ENCODE measurements at places on chromosomes 11 and 22.

- no peak for DNase-seq
Measured at GRCh38 chr22:37740455-37741311, 43.8 kb downstream of the TRIOBP start.

DNA sequence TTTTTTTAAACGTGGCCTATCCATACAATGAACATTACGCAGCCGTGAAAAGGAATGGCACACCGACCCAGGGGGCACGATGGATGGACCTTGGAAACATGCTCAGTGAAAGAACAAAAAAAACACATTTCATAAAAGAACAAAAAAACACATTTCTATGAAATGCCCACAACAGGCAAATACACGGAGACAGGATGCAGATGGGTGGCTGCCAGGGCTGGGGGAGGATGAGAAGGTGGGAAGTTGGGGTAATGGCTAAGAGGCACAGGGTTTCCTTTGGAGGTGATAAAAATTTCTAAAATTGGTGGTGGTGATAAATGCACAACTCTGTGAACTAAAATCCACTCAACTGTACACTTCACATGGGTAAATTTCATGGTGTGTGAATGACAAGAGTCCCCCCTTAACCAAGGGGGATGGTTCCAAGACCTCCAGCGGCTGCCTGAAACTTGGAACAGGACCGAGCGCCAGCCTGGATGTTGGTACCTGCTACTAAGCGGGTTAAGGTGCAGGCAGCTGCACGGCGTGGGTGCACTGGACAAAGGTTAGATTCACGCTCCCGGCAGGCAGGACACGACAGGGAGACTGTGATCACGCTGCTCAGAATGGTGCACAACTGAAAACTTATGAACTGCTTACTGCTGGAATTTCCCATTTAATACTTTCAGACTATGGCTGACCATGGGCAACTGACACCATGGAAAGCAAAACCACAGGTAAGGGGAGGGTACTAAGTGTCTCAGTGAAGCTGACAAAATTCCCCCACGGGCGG, 16.5 kb downstream of the BRD1 start:
- no peak for DNase-seq

- no peak for DNase-seq
Measured at GRCh38 chr11:44972746-44973435, 22.2 kb upstream of the TP53I11 start.

GRCh38 chr11:1290052-1291040, 19.1 kb downstream of the TOLLIP start:
- no peak for DNase-seq

DNA sequence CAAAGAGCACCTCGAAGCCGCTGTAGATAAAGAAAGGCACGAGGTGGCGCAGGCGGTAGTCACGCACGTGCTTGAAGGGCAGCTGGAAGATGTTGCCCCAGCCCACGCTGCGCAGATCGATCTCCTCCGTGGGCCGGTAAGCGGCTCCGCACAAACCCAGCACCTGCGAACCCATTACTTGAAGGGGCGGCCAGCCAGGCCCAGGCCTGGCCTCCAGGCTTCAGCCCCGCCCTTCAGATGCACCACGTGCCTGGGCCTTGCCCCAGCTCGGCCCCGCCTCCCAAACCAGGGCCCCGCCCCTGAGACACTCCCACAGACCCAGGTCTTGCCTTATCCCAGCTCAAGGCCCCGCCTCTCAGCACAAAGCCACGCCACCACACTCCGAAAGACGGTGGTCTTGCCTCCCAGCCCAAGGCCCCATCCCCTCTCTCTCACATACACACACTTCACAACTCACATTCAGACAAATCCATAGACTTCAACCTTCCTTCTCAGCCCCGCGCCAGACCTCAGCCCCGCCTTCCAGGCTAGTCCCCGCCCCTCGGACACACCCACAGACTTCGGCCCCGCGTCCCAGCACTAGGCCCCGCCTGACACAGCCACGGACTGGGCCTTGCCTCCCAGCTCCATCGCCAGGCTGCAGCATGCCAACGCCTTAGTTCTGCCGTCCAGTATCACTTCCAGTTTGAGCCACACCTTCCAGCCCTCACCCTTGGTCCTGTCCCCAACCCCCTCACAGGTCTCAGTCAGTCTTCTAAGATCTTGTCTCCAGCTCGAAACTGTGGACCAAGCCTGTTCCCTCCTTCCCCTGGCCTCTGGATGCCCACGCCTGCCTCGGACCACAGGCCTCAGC, 7.0 kb downstream of the UNC93B1 start:
- DNase-seq, result peak; percentile 73

GRCh38 chr11:1793081-1793480, 29.4 kb upstream of the CTSD start:
- DNase-seq, result no peak

DNA sequence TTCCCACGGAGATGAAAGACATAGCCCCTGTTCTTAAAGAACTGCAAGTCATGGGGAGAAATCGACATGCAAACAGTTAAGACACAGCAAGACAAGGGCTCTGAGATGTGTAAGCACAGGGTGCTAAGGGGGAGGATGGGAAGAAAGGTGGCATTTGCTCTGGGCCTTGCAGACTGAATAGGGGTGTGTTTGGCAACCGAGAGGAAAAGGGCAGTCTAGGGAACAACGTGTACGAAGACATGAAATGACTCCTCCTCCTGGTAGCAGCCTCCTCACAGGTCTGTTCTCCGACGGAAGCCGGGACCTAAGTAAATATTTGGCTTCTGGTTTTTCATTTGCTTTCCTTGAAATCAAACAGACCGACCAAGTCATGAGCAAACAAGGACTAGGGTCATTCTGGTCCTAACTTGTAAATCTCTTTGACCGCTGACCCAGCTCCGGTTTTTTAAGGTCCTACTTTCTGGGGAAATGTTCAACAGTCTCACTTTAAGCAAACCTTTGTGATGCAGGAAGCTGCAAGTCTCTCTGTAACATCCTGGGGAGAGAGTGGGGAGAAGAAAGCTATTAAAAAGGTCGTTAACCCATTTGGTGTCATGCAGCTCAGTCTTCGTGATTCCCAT, 19.7 kb downstream of the NNMT start:
- DNase-seq, result no peak

DNA sequence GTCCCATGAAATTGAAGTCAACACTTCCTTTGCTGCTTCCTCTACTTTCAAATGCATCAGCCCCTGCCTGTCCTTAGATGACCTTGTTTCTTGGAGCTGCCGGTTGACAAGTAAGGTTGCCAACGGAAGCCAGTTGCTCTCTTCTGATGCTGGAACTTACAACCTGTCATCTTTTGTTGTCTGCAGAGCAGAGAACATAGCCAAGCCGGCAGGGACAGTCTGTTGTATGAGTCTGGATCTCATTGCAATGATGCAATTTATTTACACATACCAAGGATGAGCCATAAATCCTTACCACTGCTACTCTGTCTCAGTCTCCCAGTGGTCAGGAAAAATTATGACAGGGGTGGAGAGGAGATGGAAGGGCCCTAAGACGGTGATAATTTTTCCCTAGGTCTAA, 151.4 kb downstream of the BLID start:
- no peak for DNase-seq

GRCh38 chr11:83847467-83848034, 561.4 kb upstream of the CCDC90B start:
- DNase-seq, result no peak

DNA sequence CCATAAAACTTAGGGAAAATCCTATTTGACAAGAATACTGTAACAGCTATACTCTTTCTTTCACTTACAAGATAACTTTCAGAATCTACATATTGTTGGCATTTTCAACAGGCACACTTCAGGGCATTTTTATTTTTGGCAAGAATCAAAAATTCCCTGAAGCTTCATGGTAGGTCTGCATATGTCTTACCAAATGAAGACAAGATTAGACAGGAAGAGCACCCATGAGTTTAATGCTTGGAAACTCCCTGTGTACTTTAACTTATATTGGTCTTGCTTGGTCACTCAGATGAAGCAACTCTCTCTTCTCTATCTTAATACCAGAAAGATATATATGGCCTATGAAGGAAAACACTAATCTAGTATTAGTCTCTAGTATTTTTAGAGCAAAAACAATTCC, 137.7 kb downstream of the ATG16L2 start:
- DNase-seq, result no peak

DNA sequence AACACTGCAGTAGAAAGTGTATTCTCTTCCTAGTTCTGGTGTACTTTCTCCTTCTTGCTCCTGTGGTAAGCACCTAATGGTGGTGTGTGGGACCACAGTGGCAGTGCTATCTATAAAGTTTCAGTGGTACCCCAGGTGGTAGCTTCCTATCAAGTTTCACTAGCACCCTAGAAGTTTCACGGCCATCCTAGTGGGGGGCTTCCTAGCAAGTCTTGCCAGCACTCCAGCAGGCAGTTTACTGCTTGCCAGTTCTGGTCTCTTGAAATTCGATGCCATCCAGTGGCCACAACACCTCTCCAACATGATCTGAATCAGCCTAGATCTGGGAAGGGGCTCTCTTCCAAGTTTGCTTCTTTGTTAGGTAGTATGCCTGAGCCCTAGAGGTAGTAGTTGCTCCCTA, 229.6 kb downstream of the SWAP70 start:
- DNase-seq, result no peak

DNA sequence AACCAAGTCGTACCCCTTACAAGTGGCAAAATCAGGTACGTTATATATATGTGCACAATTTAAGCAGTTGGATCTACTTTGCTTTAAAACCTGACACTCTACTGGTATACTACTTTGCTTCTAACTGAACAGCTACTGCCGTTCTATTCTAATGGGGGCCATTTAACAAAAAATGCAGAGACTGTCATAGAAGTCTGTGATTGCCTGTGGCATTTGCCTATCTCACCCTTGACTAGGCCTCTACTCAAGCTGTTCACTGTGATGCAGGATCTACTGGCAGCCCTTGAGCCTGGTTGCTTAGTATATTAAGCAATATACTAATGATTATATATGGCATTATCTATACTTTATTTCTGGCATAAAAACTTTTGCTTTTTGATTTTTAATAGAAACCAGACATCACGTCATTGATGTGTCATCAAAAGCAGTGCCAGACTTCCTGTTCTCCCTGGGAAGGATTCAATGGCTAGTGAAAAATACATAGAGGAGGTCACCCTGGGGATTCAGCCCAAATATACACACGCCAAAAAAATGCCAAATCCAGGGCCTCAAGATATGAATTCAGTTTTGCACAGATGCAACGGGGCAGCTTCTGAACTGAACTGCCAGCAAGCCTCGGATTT, 40.0 kb upstream of the FIBIN start:
- no peak for DNase-seq

- DNase-seq, result peak; percentile 72
Measured at GRCh38 chr11:280706-281485, 2.7 kb downstream of the NLRP6 start.

DNA sequence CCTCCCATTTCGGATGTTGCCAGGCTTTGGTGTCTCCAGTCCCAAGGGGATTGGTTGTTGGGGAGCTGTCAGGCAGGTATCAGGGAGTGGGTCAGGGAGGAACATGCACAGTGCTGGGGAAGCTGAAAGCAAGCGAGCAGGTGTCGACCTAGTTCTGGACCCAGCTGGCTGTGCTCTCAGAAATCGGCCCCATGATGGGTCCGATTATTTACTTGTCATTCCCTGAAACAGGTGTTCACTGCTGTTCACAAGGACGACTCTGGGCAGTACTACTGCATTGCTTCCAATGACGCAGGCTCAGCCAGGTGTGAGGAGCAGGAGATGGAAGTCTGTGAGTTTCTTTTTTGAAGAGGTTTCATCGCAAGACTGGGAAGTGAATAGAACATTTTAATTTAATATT, 76.8 kb downstream of the JAM3 start:
- no peak for DNase-seq

- DNase-seq, result no peak
Measured at GRCh38 chr11:86547727-86548126, 124.7 kb downstream of the ME3 start.

DNA sequence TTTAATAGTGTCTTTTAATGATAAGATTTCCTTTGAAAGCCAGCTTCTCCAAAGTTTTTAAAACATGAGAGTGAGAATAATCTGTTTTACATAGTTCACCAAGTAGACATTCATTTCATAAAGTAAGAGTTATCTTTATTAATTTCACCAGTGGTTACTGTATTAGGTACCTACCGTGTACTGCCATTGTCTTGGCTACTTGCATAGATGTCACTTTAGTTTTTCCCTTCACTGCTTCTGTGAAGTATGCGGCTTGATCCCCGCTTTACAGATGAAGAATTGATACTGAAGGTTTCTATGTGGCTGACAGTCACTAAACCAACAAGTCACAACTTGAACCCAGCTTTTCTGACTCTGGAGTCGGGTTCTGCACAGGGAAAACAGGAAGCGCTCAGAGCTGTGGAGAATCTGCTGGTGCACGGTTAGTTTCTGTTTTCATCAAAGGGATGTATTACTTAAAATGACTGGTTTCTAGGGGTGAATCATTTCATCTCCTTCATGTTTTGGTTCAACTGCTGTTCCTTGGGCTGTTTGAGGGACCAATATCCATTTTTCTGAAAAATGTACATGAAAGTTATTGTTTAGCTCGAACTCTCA, 39.3 kb upstream of the MYO18B start:
- DNase-seq, result no peak

- DNase-seq, result no peak
Measured at GRCh38 chr11:108931168-108931567, 266.3 kb downstream of the DDX10 start.

DNA sequence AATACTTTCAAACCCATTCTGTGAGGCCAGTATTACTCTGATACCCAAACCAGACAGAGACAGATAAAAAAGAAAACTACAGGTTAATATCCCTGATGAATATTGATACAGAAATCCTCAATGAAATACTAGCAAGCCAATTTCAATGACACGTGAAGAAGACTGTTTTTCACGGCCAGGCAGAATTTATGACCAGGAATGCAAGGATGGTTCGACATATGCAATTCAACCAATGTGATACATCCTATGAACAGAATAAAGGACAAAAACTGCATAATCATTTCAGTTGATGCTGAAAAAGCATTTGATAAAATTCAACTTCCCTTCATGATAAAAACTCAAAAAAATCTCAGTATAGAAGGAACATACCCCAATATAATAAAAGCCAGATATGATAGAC, 44.5 kb downstream of the SLC22A24 start:
- DNase-seq, result no peak

DNA sequence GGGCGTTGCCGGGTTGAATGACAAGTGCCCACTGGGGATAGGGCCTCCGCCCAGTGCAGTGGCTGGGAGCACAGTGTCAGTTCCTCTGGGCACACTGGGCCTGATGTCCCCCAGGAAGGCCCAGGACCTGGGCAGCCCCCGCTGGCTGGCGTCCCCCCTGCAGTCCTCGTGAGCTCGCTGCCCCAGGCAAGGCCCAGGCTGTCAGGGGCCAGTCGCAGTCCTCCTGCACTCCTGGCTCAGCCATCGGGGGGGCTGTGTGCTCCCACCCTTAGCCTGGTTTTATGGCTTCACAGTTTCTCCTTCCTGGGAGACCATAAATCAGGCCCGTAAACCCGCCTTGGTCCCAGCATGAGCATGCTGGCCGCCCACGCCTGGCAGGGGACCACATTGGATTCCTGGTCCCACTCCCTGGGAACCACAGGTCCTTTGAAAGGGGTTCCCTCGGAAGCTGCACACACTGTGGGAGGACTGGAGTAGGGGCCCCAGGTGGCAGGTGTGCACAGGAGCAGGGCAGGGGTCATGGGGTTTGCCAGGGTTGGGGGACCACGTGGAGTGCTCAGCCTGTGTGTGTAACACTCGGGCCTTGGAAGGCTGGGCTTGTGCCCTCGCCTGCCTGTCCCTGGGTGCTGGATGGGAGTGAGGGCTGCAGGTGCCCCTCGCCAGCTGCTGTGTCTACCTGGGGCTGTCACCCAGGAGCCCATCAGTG, 113.6 kb downstream of the KCNQ1OT1 start:
- DNase-seq, result peak; percentile 8
